Stimulated activated CD4-positive, alpha-beta T cell treated with anti-CD3 and anti-CD28 coated beads, Interleukin-12 subunit alpha, Interleukin-12 subunit beta, amount 100 ng/mL, for 4 hours (primary cell): ENCODE measurements at places on chromosomes 3 and 15.

GRCh38 chr15:55552451-55552850 lies 35.7 kb downstream of the PYGO1 start:
- DNase-seq: no peak

- DNase-seq: no peak
Observed at GRCh38 chr15:94487635-94488034, 256.3 kb downstream of the MCTP2 start.

GRCh38 chr3:9749645-9750555 lies at the start of gene OGG1:
Gene OGG1, plus strand, starts transcription at chr3:9749952. Its CDS starts 335 bp downstream, at chr3:9750287.
- peak; percentile 90 for DNase-seq

GRCh38 chr3:107704477-107704876 lies 181.7 kb downstream of the BBX start:
- no peak for DNase-seq

- DNase-seq: no peak
Observed at GRCh38 chr15:90336705-90337141, 15.4 kb upstream of the ZNF774 start.

DNA sequence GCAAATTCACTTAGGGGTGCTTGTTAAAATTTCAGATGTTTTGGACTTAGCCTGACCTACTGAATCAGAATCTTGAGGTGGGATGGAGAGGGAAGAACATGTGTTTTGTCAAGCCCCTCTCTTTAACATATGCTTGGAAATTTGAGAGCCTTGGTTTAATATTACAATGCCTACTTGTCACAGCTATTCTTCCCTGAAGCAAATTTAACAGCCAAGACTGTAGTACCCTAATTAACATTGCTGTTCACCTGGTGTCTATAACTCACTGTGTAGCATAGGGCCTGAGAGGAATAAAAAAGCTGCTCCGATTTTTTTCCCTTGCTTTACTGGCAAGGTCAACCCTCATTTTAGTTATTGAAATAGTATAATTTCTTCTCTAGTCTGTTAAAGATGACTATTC lies 880.1 kb downstream of the CADM2 start:
- DNase-seq: no peak

GRCh38 chr3:3802046-3802445 lies 2.8 kb downstream of the LRRN1 start:
- no peak for DNase-seq

DNA sequence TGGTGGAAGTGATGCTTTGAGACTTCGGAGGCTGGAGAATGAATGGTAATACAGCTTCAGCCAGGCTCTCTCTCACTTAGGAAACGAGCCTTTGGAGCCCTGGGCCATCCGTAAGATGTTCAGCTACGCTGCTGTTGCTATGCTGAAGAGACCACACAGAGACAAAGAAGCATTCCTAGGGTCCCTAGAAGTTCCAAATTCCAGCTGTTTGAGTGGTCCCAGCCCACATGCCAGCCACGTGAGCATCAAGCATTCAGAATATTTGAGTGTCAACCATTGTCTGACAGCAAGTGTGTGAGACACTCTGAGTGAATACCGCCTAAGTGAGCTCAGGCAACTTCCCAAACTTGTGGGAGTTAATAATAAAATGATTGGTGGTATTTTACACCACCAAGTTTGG lies 212.9 kb downstream of the CD47 start:
- DNase-seq: no peak

DNA sequence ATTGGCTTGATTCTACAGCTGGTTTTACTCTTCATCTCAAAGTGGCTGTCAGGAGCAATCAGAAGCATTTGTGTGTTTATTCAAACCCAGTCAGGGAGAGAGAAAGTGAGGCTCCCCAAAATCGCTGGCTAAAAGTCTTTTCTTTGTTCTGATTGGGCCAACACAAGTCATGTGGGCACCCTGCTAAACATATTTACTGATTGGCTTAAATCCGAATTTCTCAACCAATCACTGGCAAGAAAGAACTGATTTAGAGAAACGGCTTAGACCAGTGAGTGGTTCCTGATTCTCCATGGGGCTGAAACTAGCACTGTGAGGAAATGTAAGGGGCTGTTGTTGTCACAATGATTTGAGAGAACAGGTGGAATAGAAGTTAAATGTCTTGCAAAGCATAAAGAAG lies 98.9 kb upstream of the PDZRN3 start:
- no peak for DNase-seq

- DNase-seq: no peak
Observed at GRCh38 chr3:193134856-193135255, 106.2 kb upstream of the PLAAT1 start.

DNA sequence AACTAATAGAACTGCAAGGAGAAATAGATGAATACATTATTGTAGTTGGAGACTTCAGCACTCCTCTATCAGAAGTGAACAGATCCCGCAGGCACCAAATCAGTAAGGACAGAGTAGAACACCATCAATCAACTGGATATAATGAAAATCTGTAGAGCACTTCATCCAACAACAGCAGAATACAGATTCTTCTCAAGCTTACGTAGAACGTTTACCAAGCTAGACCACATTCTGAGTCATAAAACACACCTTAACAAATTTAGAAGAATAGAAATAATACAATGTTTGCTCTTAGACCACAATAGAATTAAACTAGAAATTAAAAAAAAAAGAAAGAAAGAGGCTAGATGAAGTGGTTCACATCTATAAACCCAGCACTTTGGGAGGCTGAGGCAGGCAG lies 70.7 kb upstream of the NEDD4 start:
- DNase-seq: no peak

- DNase-seq: no peak
Observed at GRCh38 chr15:66084704-66085103, 168.8 kb downstream of the MEGF11 start.

DNA sequence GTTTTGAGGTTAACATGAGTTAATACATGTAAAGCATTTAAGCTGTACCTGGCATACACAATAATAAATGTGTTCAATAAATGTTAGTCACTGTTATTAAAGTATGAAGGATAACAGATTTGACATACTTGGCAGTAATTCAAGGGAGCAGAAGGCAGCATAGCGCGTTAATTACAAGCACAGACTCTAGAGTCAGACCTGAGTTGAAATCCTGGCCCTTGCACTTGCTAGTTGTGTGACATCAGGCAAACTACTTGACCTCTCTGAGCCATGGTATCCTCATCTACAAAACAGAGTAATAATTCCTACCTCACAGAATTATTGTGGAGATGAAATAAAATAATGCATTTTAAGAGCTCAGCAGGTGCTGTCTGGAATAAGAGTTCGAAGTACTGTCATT lies 5.4 kb downstream of the IFT122 start:
- DNase-seq: no peak

DNA sequence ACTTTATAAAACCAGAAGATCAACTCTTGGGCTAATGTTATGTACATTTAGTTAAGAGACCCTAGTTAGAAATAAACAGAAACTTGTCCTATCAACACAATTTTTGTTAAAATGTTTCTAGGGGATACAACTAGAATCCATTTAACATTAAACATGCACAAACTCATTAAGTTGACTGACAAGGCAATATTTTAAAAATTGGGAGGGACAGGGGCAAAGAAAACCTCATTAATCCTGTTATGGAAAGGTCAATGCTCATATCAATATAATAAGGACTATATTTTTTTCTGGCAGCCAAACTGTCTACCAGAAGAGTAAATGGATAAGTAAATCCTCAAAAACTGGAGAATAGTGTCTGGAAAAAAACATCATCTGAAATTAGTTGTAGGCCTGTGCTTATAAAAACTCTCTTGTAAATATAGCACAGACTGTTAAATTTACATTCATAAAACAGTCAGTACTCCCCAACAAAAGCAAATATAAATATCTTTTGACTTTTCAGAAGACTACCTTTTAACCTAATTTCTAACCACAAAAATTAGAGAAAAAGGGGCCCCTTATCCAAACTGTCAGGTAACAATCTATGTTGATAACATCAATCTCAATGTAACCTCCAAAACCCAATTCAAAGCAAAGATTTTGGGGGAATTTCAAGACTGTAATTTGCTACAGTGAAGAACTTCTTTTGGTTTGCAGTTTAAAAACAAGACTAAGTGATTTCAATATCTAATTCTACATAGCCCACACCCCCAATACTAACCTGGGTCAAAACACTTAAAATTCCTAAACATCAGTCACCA lies 4.2 kb downstream of the TRA2B start:
- DNase-seq: no peak
